ENCODE measurements at places on chromosomes 7 and 10. TPM values are rescaled to one million over a fixed set of nuclear protein-coding genes. Genes with fewer than 3 reads are reported as not detected.

- no peak for DNase-seq
Observed at GRCh38 chr7:136950331-136950730, 81.9 kb downstream of the CHRM2 start.

- no peak for DNase-seq
Observed at GRCh38 chr7:71679480-71679879, 547.5 kb downstream of the GALNT17 start.

DNA sequence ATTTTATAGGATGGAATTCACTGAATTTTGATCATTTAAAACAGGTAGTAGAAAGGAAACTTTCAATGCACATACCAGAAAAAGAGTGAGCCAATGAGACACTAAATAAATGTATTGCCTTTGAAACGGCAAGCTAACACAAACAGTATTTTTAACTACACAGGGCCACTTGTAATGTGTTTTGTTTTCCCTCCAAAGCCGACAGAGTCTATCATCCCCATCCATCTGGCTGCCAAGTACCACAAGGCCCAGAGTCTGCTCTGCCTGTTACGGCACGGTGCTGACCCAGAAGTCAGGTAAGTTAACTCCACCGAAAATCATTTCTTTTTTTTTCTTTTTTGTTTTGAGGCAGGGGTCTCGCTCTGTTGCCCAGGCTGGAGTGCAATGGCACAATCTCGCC lies 1.5 kb downstream of the ANKRD61 start:
- no peak for DNase-seq

The MKX gene
- total RNA-seq: not detected

DNA sequence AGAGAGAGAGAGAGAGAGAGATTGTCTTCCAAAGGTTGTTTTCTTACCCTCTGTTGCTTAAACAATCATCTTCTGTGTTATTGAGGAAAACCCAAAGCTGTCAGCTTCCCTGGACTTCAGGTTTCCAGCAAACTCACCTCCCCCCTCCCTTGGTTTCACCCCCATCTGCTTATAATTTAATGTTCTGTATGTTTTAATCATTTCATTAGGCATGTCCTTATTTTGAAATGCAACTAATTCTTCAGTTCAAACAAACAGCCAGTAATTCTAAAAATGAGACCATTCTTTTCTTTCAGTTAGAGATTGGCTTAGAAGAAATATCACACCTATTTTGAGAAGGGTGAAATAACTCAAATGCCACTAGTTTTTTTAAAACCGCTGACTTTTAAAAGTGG lies 102.9 kb downstream of the FAM204A start:
- DNase-seq: no peak

The PRPS1L1 gene
- total RNA-seq: not detected

The STAG3 gene
- 0.13 TPM for total RNA-seq
